Activated CD4-positive, alpha-beta T cell treated with anti-CD3 and anti-CD28 coated beads, Interleukin-2, amount 10 ng/mL, durations not matched to agents 7 days and 5 days (primary cell): ENCODE measurements at places on chromosomes 2 and 18. TPM values are rescaled to one million over a fixed set of nuclear protein-coding genes. Genes with fewer than 3 reads are reported as not detected.

ANKRD62 gene
- not detected for total RNA-seq

CD226 gene
- total RNA-seq, result 113 TPM

RPRM gene
- not detected for total RNA-seq

SH3YL1 gene
- 21.0 TPM for total RNA-seq

THSD7B gene
- total RNA-seq, result not detected

RAX gene
- not detected for total RNA-seq

DYNAP gene
- total RNA-seq, result not detected

VIL1 gene
- total RNA-seq, result not detected

WDR12 gene
- 51.4 TPM for total RNA-seq

HTR2B gene
- total RNA-seq, result 2.2 TPM

PLA2R1 gene
- total RNA-seq, result not detected
